Activated CD8-positive, alpha-beta T cell treated with anti-CD3 and anti-CD28 coated beads, Interleukin-2, amount 10 ng/mL, durations not matched to agents 7 days and 5 days (primary cell): ENCODE measurements at places on chromosomes 2 and 18. TPM values are rescaled to one million over a fixed set of nuclear protein-coding genes. Genes with fewer than 3 reads are reported as not detected.

CHRND gene
- not detected for total RNA-seq

GRCh38 chr2:240241572-240241971 lies 101.1 kb upstream of the OTOS start:
- no peak overlapping the region for H3K4me3 ChIP-seq
- no peak overlapping the region for H3K27ac ChIP-seq
- no peak for DNase-seq
- H3K4me1 ChIP-seq: no peaks in the 10 kb centered on the region

VWA3B gene
- total RNA-seq: not detected

DNA sequence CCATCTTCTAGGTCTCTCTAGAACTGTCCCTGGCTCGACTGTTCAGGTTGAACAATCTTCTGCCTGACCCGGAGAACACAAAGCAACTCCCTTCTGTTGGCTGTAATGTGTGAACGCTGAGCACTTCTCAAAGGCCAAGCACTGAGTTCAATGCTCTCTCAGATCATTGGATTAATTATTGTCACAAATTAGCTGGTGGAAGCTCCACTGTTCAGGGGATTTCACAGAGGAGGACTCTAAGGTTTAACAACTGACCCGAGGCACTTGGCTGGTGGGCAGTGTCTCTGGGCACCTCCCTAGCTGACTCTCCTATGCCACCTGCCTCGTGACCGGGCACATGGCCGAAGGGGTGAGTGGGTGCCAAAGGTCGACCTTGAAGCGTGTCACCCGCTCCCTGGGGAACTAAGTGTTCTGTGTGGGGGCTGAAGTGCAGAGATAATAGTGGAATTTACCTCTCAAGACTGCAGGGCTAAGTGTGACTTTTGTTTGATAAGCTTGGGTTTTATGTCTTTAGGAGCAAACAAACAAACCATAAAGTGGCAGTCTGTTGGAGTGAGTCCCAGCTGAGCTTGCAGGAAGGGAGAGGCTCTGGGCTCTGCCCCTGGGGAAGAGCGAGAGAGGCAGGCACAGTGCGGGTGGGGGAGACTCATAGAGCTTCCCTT lies 64.8 kb downstream of the BCL2L11 start:
- H3K27ac ChIP-seq: no peak overlapping the region
- H3K4me3 ChIP-seq: no peak overlapping the region
- H3K27me3 ChIP-seq: no peaks in the 10 kb centered on the region

RBM43 gene
- 4.9 TPM for total RNA-seq
